ENCODE measurements at places on chromosomes 5 and 9. TPM values are rescaled to one million over a fixed set of nuclear protein-coding genes. Genes with fewer than 3 reads are reported as not detected.

- no peak for DNase-seq
Measured at GRCh38 chr5:137605411-137605810, 106.3 kb upstream of the SPOCK1 start.

DNA sequence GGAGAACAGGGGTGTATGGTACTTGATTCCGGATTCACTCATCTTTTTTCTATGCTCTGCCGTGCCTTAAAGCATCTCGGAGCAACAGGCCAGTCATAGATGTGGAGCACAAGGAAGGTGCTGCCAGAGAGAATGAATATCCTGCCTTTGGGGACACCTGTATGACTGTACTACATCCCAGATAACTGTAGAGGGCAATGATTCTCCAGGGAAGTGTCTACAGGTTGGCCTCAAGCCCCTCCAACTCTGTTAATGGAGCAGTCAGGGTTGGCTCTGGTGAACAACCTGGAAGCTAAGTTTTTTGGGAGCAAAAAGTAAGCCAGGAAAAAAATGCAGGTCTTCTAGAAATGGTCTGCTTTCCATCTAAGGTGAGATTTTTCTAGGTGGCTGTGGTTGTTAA is 71.0 kb downstream of the NREP start:
- DNase-seq = no peak

Gene KIF20A
- total RNA-seq = 23.5 TPM

DNA sequence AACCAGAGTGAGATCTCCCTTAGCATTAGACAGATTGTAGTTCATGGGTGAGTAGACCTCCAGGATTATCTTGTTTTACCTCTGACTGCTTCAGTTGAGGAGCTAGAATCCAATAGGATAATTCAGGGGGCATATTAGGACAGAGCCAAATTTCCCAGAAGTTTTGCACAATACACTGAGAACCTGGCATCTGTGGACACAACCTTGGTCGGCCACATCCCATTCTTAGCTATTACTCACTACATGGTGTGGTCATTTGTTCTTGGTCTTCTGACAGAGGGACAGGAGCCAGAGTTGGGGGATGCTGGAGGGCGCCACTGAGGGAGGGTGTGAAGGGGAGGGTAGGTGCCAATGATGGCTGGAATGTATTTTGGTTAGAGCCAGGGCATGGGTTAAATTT is 66.6 kb downstream of the NPR3 start:
- no peak for DNase-seq

DNA sequence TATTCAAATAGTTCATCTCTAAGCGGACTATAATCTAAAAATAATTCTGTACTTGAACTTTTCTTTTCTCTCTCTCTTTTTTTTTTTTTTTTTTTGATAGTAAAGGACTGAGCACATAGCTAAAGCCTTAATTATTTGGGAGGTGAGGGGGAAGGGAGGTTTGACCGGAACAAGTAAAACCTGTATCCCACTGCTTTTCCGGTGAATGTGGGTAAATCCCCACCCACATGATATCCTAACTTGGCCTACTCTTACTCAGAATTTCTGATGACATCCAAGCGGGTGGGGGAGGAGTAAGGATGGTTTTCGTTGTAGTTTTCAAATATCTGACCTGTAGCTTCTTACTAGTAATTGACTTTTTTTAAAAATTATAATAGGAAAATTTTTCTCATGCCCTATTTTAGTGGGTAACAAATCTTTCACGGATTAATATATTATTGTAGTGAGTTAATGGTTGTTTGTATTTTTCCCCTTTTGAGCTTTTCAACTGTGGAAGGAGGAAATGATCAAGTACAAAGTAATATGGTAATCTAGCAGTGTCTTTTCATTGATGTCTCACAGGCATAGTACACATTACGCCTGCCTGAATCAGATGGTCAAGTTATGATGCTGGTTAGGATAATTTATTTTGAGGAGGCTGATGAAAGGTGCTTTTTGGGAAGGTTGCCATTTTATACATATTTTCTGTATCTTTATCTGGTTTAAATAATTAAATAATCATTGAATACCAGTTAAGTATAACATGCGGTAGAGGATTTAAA is 2.2 kb upstream of the ELL2 start:
- DNase-seq = no peak

Gene ANKRA2
- total RNA-seq = 12.2 TPM

DNA sequence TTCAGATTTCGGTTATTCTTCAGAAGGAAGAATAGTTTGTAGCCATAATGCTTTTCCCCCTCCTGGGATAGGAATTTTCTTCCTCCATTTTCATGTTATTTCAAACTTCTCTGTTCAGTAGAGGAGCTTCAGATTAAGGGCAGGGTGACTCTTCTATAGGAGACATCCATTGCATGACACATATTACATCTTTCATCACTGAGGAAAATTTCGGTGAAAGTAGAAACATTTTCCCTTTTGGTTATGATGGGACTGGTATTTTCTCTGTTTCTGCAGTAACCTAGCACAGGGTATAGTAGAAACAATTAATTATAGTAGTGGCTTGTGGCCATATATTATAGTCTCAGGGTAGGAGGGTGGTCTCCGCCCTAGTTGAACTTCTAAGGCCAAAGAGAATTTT is 1.1 kb downstream of the IPO11 start:
- DNase-seq = no peak

Gene ANKRD18B
- not detected for total RNA-seq

All from natural killer cell treated with Interleukin-12 subunit alpha and Interleukin-12 subunit beta and Interleukin-15 and Interleukin-18, amount 100 ng/mL, for 72 hours (primary cell).